Progenitor cell of endocrine pancreas (in vitro differentiated cells): ENCODE measurements at places on chromosomes 1 and 21.

DNA sequence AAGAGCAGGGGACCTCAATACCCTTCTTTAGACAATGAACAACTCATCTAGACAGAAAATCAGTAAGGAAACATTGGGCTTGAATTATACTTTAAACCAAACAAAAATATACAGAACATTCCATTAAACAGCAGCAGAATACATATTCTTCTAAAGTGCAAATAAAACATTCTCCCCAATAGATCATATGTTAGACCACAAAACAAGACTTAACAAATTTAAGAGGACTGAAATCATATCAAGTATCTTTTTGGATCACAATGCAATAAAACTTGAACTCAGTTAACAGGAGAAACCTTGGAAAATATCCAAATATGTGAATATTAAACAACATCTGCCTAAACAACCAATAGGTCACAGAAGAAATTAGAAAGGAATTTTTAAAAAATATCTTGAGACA is 47.7 kb upstream of the HP1BP3 start:
- DNase-seq, result no peak

GRCh38 chr21:15966651-15967050 is 236.9 kb downstream of the USP25 start:
- DNase-seq, result no peak

GRCh38 chr21:26124896-26125295 is 45.7 kb downstream of the APP start:
- no peak for DNase-seq

- no peak for DNase-seq
Measured at GRCh38 chr1:161139766-161140165, 7.3 kb upstream of the DEDD start.

DNA sequence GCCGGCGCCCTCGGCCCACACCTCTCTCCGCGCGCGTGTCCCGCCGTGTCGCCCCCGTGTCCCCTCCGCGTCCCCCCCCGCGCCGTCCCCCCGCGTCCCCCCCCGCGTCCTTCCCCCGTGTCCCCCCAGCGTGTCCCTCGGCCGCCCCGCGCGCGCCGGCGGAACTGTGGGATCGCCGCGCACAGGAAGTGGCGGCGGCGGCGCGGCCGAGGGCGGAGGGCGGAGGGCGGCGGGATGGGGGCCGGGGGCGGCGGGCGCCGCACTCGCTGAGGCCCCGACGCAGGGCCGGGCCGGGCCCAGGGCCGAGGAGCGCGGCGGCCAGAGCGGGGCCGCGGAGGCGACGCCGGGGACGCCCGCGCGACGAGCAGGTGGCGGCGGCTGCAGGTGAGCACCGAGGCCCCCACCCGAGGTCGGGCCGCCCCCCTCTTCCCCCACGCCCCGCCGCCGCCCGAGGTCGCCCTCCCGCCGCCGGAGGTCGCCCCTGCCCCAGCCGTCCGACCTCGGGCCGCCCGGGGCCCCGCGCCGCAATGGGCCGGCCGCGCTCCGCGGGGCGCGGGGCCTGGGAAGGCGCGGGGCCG is at the start of gene AGPAT3:
AGPAT3 (plus strand) TSS at position 262 of the 578 bp plus-strand sequence. CDS start 94,459 bp downstream, outside the sequence.
- no peak for DNase-seq

GRCh38 chr1:54970901-54971300 is 9.5 kb upstream of the TMEM61 start:
- no peak for DNase-seq

GRCh38 chr1:30569384-30569783 is 154.0 kb downstream of the MATN1 start:
- no peak for DNase-seq

DNA sequence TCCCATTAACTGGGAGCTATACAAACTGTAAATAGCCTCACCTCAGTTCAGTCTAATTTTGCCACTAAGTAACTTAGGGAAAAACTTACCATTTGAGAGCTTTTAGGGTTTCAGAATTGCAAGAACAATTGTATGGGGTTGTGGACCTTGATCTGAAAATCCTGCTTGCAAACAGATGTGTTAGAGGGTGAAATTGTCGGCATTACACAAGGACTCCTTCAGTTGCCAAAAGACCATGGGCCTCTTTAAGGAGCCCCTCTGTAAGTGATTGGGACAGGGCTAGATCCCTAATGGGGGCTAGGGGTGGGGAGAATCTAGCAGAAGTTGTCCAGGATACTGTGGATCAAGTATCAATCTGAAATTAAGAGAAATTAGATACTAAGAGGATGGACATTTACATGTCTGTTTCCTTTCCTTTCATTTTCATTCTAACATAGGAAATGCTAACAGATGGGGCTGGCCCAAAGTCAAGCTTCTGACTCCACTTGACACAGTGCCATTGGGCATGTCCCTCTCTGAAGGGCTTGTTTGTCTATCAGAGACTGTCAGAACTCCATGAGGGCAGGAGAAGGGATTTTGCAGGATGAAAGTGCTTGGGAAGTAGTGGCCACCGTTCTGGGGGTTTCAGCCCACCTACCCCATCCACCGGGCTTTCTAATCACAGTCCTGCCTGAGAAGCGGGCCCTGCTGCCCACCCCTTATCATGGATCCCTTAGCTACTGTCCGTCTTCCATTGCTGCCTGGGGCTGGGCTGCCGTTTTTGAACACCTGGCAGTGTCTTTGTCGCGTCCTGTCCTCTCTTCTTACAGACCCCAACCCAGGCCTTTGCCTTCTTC is 54.7 kb downstream of the STUM start:
- no peak for DNase-seq

DNA sequence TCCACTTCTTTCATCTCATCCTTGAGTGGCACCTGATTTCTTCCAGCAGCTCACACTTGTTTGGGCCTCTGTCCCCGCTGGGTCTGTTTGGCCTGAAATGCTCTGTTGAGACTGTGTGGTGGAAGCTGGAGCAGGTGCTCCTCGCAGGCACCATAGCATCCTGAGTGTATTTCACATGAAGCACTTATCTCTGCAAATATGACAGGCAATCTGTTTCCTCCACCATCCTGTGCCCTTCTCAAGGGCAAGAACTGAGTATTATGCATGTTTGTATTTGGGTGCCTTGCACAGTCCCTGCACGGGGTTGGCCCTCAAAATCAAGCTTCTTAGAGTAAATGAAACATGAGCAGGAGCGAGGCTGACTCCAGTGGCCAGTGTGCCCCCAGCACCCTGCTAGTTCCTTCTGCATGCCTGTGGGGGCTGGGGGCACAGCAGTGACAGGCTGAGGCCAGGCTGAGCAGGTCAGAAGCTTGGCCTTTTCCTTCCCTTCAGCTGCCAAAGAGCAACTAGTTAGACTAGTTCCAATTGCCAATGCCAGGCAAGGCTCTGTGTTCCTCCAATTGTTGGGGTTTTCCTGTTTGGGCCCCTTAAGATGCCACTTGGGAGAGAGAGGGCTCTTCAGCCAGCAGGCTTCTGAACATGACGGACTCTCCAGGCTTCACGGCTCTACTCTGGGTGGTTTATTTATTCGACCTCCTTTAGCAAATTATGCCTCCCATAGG is 129.6 kb upstream of the ATP1A1 start:
- no peak for DNase-seq

DNA sequence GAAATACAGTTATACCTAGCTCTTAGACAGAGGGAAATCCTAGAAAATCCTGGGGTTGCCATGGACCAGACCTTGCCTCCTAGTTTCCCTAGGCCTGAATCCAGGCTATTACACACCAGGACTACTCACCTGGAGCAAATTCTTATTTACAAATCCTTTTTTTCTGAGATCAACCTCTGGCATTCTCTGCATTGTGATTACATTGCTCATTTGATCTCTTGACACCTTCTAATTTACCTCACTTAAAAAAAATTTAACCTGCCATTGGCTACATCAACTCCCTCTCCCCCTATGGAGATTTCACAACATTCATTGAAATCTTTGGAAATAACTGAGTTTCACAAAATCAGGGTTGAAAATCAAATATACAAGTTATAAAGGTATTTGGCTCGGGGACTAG is 2.9 kb upstream of the C1orf105 start:
- DNase-seq, result no peak

DNA sequence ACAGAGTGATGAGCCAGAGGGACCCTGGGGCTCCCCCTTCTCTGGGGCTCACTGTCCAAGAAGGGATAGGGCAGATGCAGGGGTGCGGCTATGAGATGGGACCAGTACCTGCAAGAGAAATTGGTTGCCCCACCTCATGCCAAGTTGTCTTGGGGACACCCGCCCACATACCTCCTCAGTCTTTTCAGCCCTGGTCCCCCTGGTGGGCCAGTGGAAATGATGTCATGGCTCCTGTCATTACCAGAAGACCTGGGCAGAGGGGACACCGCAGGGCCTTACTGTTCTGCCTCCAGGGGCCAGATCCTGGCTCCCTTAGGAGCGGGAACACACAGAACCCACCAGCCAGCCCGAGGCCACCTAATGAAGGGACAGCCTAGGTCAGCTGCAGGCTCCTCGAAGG is 63.2 kb downstream of the CDK18 start:
- DNase-seq, result no peak
